Activated CD8-positive, alpha-beta memory T cell treated with anti-CD3 and anti-CD28 coated beads for 48 hours (primary cell): ENCODE measurements at places on chromosomes 1 and 21.

DNA sequence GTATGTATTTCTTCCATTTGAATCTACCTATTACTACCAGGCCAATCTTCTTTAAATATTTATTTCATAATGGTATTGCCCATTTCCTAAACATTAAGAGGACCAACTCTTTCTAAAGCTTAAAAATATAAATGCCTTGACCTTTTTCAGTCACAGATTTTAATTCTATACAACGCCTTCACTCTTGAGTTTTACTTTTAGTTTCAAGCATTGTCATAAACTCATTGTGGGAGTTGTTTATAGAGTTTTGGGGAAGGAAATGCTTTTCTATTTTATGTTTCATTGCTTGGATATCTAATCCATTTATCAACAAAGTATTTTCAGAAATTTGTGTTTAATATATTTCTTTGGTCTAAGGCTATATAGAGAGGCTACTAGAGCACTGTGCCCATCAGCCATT is 155.8 kb downstream of the DPYD start:
- no peak for DNase-seq

GRCh38 chr21:45868488-45868887 is 113.1 kb upstream of the COL6A1 start:
- DNase-seq: no peak

- no peak for DNase-seq
Observed at GRCh38 chr21:42343556-42343955, 7.2 kb downstream of the TFF2 start.

- DNase-seq: no peak
Observed at GRCh38 chr1:91476533-91477217, 24.0 kb upstream of the CDC7 start.

DNA sequence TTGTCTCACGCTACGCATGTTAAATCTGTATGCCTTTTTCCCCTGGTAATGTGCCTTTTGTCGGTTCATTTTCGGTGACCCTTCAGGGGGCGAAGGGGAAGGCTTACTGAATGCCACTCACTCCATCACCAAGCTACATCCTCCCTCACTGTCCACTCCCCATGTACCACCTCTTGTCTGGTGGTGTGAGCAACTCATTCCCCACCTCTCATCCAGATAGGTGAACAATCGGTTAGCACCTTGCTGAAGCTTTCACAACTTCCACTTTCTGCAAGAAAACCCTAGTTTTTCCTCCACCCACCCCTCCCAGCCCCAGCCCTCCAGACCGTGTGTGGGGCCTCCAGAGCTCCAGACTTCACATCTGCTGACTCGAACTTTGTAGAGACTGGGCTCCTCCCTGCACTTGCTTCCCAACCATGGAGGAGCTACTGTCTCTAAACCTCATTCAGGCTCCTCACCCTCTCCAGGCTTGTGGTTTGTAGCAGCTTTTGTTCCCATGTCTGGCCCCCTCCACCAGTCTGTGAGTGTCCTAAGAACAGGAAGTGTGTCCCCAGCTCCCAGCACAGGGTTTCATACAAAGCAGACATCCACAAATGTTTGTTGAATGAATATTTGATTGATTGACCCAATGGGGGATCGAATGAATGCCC is 48.4 kb upstream of the RUNX3 start:
- no peak for DNase-seq

- no peak for DNase-seq
Observed at GRCh38 chr1:159430985-159431384, 1.0 kb upstream of the OR10J4 start.

DNA sequence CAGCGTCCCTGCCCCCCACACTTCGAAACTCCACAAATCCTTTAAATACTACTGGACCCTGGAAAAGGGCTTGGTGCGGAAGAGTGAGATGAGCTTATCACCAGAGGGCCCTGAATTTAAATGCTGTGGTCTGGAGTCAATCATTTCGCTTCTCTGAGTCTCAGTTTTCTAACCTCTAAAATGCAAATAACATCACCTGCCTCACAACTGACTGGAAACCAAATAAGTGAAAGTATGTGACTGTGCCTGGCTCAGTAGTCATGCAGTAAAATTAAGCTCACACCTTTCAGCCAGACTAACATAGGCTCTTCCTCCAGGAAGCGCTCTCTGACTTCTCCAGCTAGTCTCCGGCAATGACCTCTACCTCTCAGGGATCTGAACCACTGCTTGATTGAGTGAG is 4.2 kb downstream of the GJA4 start:
- no peak for DNase-seq

- DNase-seq: no peak
Observed at GRCh38 chr1:2480986-2481364, 4.9 kb downstream of the PLCH2 start.
